ENCODE measurements at places on chromosomes 16 and 17.

- DNase-seq = no peak
Measured at GRCh38 chr17:1156864-1157263, 22.9 kb downstream of the ABR start.

DNA sequence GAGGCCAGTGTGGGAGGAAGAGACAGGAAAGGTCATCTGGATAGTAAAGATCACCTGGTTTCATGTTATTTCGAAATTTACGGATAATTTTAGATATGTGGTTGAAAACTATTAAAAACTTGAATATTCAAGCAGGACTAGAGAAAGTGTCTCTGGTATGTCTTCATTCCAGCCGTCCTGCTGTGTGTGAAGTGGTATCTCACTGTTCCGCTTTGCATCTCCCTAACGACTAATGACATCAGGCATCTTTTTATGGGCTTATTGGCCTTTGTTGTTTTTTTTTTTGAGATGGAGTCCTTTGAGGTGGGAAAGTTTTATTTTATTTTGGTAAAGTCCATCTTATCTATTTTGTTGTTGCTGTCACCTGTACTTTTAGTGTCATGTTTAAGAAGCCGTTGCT, 214.4 kb upstream of the CHMP6 start:
- no peak for DNase-seq

- no peak for DNase-seq
Measured at GRCh38 chr17:12406623-12407215, 259.0 kb upstream of the MYOCD start.

DNA sequence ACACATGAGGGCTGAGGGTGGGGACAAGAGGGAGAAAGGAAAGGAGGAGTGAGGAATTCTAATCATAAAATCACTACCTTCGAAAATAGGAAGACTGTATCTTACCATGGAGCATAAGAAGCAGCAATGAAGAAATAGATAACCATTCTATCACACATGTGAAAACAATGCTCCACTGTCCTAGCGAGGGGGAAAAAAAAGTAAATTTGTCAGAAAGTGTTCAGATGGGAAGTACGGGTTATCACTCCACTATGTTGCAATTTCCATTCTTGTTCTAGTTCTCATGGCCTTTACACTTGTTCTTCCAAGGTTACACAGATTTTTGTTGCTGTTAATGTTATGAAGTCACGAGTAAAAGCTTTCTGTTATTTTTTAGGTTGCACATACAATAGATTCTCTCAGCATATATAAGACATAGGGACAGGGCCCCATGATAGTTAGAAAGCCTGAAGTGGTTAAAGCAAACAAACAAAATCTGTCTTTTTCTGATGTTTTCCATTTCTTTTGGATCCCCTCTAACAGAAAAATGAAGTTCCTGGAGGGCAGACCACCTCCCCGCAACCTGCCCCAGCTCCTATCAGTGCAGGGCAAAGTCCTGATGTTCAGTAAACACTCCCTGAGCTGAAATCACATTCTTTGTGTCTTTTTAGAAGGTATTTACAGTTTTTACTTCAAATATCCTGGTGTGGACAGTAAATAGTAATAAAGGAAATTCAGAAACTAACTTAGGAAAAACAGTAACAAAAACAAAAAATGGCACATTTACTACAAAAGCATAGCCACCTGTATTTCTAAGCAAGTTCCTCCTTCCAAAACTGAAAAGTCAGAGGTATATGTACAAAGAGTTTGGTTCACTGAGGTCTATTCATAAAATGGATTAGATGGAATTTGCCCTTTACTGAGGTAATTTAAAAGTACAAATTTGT, 13.7 kb downstream of the MMD start:
- DNase-seq = no peak

- DNase-seq = no peak
Measured at GRCh38 chr17:2136241-2136640, 81.3 kb downstream of the HIC1 start.

DNA sequence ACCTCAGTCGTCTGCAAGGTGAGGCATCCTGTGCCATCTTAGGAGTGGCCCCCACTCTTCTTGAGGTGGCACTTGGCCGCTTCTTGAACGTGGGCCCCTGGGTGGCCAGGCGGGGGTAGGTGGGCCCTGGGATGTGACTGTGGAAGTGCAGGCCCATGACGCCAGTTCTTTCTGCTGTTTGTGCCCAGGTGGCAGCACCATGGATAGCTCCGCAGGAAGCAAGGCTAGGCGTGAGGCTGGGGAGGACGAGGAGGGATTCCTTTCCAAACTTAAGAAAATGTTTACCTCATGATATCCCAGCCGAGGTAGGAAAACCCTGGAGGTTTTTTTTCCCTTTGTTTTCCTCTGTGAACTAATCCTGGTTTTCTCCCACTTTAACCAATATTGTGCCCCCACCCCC, 19.8 kb downstream of the NMRAL1 start:
- no peak for DNase-seq

GRCh38 chr17:78057113-78057740, 71.3 kb downstream of the TMC6 start:
- DNase-seq = no peak

- DNase-seq = no peak
Measured at GRCh38 chr17:45904866-45905265, 10.5 kb downstream of the MAPT start.

DNA sequence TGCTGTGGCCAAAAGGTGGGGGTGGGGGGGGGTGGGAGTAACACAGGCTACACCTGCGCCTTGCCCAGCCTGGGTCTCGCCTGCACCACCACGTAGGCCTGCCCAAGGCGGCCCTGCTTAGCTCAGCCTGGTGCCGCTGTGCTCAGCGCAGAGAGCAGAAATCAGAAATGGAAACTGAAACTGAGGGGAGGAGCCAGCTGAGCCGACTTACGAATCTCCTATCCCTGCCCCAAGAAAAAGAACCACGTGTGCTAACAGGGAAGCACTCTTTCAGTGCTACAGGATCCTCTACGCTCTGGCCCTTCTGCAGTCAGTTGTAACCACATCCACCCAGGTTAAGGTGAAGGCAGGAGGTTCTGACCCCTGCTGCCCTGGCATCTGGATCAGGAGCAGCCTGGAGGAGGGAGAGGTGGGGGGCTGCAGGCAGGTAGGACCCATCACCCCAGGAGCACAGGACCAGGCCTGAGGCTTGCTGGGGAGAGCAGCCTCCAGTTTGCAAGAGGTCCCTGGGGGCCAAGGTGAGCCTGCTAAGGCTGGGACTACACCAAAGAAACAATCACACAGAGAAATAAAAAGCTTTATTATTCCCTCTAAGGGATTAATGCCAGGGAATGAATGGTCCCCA, at the start of gene DHX58:
TSS of gene DHX58 (minus strand) at position 163 of the 625 bp plus-strand sequence. CDS start 822 bp downstream, outside the sequence.
- peak; percentile 98 for DNase-seq

DNA sequence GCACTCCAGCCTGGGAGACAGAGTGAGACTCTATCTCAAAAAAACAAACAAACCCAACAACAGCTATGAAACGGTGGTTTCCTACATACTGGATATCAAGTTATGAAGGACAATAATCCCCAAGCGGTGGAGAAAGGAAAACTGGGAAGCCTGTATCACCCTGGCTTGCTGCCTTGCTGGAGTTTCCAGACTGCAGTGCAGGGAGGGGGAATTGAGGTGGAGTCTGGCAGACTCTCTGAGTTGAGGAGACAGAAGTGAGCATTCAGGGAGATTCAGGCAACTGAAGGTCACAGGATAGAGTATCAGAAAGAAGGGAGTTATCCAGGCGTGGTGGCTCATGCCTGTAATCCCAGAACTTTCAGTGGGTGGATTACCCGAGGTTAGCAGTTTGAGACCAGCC, 11.9 kb downstream of the QRICH2 start:
- DNase-seq = no peak

DNA sequence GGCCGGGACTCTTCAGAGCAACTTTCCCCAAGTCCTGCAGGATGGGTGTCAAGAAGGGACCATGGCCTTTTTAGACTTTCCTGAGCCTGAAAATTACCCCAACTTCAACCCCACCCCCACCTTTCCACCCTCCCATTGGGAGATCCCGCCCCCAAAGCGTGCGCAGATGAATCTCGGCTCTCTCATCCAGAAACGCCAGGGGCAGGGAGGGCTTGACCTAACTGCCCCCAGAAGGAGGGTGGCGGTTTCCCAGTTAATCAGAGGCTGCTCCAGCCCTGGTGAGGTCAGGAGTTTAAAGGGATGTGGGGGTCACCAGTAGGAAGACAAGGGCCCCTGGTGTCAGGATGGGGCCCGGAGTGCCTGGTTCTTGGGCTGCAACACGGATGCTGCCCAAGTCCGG, 480 bp downstream of the KIF19 start:
- DNase-seq = no peak

DNA sequence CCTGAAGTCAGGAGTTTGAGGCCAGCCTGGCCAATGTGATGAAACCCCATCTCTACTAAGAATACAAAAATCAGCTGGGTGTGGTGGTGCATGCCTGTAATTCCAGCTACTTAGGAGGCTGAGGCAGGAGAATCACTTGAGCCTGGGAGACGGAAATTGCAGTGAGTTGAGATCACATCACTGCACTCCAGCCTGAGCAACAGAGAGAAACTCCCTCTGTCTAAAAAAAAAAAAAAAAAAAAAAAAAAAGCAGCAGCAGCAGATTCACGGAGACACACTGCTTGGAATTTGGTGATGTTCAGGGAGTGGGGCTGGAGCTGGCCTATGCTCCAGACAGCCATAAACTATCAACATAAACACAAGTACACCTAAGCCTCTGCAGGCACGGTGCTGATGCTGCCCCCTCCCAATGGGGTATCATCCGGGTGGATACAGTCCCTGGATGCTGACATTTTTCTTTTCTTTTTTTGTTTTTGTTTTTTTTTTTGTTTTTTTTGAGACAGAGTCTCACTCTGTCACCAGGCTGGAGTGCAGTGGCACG, 39.6 kb upstream of the RHOT1 start:
- no peak for DNase-seq

- DNase-seq = no peak
Measured at GRCh38 chr17:70810609-70811008, 641.3 kb downstream of the KCNJ2 start.

DNA sequence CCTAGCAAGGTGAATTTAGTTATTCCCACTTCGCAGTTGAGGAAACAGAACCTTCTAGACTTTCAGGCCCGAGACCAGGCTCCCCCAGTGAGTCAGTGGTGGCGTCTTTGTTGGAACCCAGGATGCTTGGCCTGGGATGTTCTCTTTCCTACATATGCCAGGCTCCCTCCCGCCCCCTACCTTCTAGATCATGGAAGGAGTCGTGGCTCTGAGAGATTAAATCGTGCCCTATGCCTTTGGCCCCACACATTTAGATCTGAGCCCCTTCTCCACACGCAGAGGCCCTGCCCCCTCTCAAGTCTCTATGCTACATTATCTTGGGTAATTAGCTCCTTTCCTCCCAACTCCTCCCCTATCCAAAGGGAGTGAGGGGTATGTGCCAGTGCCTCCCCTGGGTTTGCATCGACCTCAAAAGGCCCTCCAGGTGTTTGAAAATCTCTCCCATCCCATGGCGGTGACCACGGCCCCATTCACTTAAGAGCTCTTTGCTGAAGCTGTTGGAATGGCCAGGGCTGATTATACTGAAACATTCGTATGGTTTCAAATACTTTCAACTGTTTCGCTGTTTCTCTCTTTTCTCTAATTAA, 3.0 kb downstream of the NGFR start:
- no peak for DNase-seq

All from hepatic stellate cell (primary cell).